ENCODE measurements at places on chromosomes 12 and 14. TPM values are rescaled to one million over a fixed set of nuclear protein-coding genes. Genes with fewer than 3 reads are reported as not detected.

The KCNC2 gene
- total RNA-seq: not detected

The SLC17A8 gene
- total RNA-seq: not detected

The TFCP2 gene
- 21.0 TPM for total RNA-seq

The KRT6C gene
- not detected for total RNA-seq

The NXPH4 gene
- total RNA-seq: not detected

The DTD2 gene
- total RNA-seq: 22.8 TPM

The BEGAIN gene
- total RNA-seq: 1.3 TPM

The CLEC6A gene
- total RNA-seq: not detected

The KRT85 gene
- not detected for total RNA-seq

The TAS2R14 gene
- 1.4 TPM for total RNA-seq

The POU6F1 gene
- 13.7 TPM for total RNA-seq

The KERA gene
- total RNA-seq: not detected

The FAM90A1 gene
- total RNA-seq: 0.34 TPM

The PRB2 gene
- total RNA-seq: not detected

The ERP29 gene
- total RNA-seq: 32.5 TPM

The MMAB gene
- 61.9 TPM for total RNA-seq

The TAS2R10 gene
- total RNA-seq: not detected

The ABHD12B gene
- total RNA-seq: not detected

The IFNG gene
- not detected for total RNA-seq

The CDK17 gene
- total RNA-seq: 40.9 TPM

The EEF1AKMT3 gene
- total RNA-seq: 4.6 TPM

The BDKRB1 gene
- 0.24 TPM for total RNA-seq

The SLC16A7 gene
- total RNA-seq: 31.8 TPM

The TAS2R30 gene
- 4.4 TPM for total RNA-seq

The ACRBP gene
- total RNA-seq: 12.6 TPM

The ZC2HC1C gene
- 14.5 TPM for total RNA-seq

The PAH gene
- total RNA-seq: not detected

The MTERF2 gene
- 10.5 TPM for total RNA-seq

The SCNN1A gene
- total RNA-seq: 348 TPM

The MMP17 gene
- total RNA-seq: 6.8 TPM

The RAD9B gene
- total RNA-seq: not detected

The KCNK13 gene
- total RNA-seq: not detected

The TMEM179 gene
- total RNA-seq: not detected

The SIX6 gene
- total RNA-seq: not detected

Data from upper lobe of left lung (tissue), 6 donors.